Thoracic aorta (tissue), 2 donors: ENCODE measurements at places on chromosomes 1 and 21. TPM values are rescaled to one million over a fixed set of nuclear protein-coding genes. Genes with fewer than 3 reads are reported as not detected.

- DNase-seq: no peak
Observed at GRCh38 chr1:43572538-43572937, 41.9 kb downstream of the PTPRF start.

The SCAF4 gene
- 15.4 TPM for total RNA-seq

- no peak for DNase-seq
Observed at GRCh38 chr1:115838431-115839028, 2.4 kb downstream of the NHLH2 start.

- DNase-seq: no peak
Observed at GRCh38 chr1:7975212-7975865, 13.8 kb downstream of the PARK7 start.

GRCh38 chr1:40703316-40703715 is 11.8 kb downstream of the NFYC start:
- DNase-seq: no peak

- no peak for DNase-seq
Observed at GRCh38 chr1:10033359-10033845, 644 bp downstream of the UBE4B start.

- no peak for DNase-seq
Observed at GRCh38 chr1:240169188-240169587, 77.5 kb downstream of the FMN2 start.

The B3GALT5 gene
- 0.14 TPM for total RNA-seq

The PRDM16 gene
- 68.9 TPM for total RNA-seq

GRCh38 chr1:236495467-236496112 is 28.2 kb upstream of the LGALS8 start:
- DNase-seq: no peak

GRCh38 chr1:245503548-245503947 is 348.8 kb downstream of the KIF26B start:
- DNase-seq: no peak

GRCh38 chr1:155192346-155193274 is 15.1 kb downstream of the THBS3 start:
- DNase-seq: no peak

The TRABD2B gene
- total RNA-seq: 3.8 TPM

- DNase-seq: no peak
Observed at GRCh38 chr1:110200666-110201065, 9.4 kb upstream of the KCNC4 start.

DNA sequence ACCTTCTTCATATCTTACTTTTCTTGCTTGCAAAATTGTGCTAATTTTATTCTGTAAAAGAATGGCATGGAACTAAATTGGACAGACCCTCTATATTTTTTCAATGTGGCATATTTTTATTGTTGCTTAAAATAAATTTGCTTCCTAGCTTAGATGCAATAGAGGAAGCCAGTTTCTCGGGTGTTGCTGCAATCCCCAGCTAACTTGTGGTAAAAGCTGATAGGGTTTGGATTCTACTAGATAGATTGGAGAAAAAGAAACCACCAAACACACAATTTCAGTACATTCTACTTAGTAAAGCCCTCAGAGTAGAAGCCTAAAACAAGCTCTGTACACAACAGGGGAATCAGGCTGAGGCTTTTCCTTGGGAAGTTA is 49.5 kb upstream of the GCLM start:
- DNase-seq: no peak
